ENCODE measurements at places on chromosomes 13 and 19.

DNA sequence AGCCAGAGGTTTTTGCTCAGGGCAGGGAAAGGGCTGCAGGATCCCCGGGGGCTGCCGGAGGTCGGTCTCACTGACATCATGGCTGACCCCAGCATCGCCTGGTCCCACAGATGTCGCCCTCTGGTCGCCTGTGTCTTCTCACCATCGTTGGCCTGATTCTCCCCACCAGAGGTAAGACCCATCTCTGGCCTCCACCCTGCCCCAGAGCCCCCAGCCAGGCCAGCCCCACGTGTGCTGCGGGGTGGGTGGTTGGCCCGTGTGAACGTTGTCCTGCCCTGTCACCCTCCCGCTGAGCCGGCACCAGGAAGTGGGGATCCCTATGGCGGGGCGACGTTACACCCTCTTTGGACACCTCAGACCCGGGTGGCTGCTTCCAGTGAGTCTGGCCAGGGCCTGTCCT, 906 bp downstream of the FXYD5 start:
- no peak for DNase-seq

GRCh38 chr13:113762538-113762937, 3.5 kb downstream of the TMEM255B start:
- DNase-seq, result no peak

- no peak for DNase-seq
Measured at GRCh38 chr19:16262618-16263017, 62.0 kb upstream of the KLF2 start.

DNA sequence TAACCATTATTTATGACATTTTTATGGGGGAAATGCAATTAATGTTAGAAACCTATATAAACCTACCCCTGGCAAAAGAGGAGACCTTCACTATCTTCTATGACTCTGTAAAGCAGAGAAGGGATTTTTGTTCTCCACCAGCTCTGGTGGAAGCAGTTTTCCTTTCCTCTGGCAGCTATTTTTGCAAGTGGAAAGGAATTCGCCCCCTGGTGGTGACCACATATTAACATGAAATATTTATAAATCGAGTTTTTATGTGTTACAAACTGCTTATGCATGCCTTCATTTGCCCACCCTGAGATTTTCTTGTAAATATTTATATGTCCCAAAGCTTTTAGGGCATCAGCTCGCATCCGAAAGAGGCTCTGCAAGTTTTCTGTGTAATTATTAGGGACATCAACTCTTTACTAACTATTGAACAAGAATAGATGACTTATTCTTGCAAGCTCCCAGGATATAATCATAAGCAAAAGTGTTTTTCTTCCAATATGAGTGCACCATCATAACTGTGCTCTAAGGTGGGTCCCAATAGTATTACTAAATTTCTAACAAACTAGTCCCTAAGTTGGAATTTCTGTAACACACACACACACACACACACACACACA, 62.4 kb downstream of the SERTM1 start:
- DNase-seq, result peak; percentile 86

- DNase-seq, result no peak
Measured at GRCh38 chr19:48639483-48640375, 2.5 kb upstream of the DBP start.

Measured in tongue (tissue), 3 donors.